ENCODE measurements at places on chromosomes 6 and 20.

- DNase-seq: no peak
These were observed 132.7 kb upstream of the JAG1 start for GRCh38 chr20:10806539-10806938.

DNA sequence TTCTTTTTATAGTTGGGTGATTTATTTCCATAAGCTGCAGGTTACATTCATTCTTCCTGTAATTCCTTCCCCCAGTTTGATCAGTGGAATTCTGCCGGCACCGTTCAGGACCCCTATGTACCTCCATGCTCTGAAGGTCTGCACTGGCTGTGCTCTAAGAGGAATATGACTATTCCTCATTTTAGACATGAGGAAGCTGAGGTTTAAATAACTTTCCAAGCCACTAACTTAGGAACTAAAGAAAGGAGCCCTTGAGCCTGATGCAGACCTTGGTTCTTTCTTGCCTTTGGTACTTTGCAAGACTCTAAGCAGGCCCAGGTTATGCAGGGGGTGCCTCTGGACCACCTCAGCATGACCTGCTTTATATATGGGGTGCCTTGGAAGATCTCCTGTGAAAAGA, 318.5 kb downstream of the QKI start:
- no peak for DNase-seq

- peak; percentile 24 for DNase-seq
These were observed 658 bp downstream of the CUL7 start for GRCh38 chr6:43052842-43053544.

DNA sequence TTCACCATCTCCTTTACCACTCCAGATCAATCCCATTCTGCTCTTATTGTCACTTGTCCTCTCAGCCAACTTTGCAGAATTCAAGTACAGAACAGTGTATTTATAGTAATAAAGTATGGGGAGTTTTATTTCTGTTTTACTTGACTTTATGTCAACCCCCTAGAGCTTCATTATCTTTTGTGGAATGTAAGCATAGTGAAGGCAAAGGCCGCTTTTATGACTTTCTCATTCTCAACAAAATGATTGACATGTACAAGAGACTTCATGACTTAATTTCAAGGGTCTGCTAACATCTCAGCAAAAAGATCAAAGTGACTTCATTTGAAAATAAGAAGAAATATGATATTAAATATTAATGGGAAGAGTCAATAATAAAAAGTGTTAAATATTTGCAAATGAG, 28.7 kb upstream of the ARID1B start:
- DNase-seq: no peak

DNA sequence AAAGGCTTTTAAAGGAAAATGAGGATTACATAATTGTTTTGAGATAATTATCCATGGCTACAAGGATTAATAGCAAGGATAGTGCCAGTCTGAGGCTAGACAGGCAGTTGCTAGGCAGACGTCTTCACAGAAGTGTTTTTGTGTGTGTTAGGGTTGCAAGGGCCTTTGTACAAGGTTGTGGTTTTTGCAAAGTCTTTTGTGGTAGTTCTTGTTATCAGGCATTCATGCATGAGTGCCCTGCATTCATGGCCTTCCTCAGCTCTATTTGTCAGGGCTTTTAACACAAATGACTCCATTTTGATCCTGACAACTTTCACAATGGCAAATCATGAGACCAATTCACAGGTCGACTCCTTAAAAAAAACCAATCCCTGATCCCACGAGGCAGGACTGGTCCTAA, 68.1 kb upstream of the TXNDC5 start:
- peak; percentile 85 for DNase-seq

GRCh38 chr20:37291724-37292126, 2.3 kb downstream of the MANBAL start:
- DNase-seq: no peak

DNA sequence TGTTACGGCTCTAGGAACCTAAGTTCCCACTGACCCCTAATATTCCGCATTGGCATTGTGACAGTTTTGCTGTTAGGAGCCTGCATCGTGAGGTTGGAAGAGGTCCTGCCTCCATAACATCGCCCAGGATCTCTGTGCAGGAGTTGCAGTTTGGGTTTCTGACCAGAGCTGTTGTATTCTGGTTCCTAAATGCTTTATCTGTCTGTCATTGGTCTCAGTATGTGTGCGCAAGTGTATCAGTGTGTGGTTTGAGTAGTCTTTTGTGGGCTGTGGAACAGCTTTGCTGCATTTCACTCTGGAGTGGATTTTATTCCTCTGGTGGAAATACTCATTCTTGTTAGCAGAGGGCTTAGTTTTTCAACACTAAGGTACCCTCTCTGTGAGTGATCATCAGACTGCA, 95.6 kb downstream of the CDYL start:
- DNase-seq: no peak

- no peak for DNase-seq
These were observed 45.8 kb downstream of the TOP1 start for GRCh38 chr20:41074441-41074840.

GRCh38 chr20:62143957-62144825, 622 bp downstream of the SS18L1 start:
- peak; percentile 63 for DNase-seq

- DNase-seq: no peak
These were observed 10.3 kb upstream of the TCP11 start for GRCh38 chr6:35151466-35151865.

DNA sequence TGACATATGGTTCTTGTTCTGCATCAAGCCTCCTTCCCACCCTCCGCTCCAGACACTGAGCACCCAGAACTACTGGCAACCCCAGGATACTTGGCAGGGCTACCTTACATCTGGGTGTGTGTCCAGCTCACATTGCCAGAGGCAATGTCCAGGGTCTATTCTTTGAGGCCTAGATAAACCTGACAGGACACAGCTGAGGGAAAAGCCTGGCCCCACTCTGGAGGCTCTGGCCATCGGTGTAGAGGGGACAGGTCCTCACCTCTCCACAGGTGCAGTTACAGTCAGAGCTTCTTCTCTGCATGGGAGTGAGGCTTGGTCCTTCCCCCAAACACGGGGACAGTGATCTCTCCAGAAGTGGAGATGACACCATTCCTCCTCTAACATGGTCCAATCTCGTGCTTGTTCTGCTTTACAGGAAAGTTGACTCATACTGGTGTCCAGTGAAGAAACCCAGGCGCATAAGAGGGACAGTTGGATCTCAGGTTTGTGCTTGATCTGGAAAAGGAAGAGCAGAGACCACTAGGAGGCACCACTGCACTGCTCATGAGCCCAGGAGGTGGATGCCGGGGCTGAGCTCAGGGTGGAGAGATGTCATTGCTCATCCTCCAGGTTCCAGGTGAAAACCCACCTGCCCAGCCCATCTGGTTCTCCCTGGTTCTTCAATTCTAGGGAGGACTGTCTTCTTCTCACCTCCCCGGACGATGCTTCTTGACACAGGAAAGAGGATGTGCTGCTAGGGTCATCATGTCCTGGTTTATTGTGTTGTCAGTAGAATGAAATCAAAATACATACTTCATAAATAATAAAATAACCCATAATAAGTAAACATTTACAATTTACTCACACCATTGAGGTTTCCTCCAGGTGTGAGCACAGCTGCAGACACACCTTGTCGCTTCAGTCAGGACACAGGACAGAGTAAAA, 14.7 kb downstream of the HLA-F start:
- DNase-seq: peak; percentile 77

GRCh38 chr6:64330694-64331307, 695.2 kb downstream of the PHF3 start:
- DNase-seq: peak; percentile 81

DNA sequence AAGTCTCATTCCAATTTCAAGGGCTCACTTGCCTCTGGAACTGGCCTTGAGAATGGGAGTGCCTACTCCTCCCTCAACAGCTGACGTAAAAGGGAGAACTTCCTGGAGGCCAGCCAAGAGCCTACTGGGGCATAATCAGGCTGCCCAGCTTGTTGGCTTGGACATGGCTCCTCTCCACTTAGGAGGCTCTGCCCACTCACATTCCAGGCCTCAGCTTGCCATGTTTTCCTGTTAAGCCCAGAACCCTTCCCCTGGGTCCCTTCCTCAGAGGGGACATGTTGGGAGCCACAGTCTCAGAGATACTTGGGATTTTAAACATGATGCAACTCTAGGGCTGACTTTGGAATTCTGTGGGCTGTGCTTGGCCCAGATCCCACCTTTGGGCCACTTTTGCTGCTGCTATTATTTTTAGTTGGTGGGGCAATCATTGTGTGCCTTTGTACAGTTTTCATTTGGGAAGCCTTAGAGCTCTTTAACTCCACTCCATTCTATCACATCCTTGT, 31.5 kb upstream of the ADTRP start:
- peak; percentile 92 for DNase-seq

- no peak for DNase-seq
These were observed 46.2 kb upstream of the RNF144B start for GRCh38 chr6:18340781-18341551.

GRCh38 chr6:154139892-154140291, 100.9 kb downstream of the OPRM1 start:
- DNase-seq: no peak

GRCh38 chr6:104531646-104532045, 328.1 kb downstream of the HACE1 start:
- DNase-seq: no peak

DNA sequence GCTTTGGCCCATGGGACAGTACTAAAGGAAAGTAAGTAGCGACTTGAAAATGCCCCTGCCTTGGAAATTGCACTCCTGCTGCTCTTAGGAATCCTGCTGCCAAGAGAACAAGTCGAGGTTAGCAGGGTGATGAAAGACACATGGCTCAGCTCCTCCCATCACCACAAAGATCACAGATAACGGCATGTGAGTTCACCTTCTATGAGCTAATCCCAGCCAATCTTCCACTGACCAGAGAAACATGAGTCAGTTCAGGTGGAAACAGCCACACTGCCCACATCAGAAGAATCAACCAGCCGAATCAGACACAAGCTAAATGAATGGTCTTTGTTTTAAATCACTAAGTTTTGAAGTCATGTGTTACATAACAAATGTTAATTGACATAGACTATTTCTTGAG, 106.3 kb downstream of the PRKN start:
- DNase-seq: peak; percentile 5

DNA sequence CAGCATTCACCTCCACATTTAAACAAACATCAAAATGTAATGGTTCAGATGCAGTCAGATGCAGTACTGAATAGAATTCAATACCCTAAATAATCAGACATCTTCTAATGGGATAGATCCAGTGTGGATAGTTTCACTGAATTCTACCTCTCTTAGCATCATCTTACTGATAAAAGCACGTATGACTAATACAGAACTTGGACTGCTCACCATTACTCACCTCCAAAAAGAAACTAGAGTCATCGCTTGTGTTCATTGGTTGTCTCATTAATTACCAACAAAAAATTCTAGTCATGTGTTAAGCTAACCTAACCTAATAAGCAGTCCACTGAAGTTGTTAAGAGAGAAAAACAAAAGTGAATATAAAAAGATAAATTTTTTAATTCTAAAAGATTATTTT, 165.9 kb upstream of the IRAK1BP1 start:
- peak; percentile 3 for DNase-seq

- no peak for DNase-seq
These were observed 238.2 kb upstream of the ZNF217 start for GRCh38 chr20:53831812-53832211.

GRCh38 chr20:40667503-40667902, 21.5 kb downstream of the MAFB start:
- DNase-seq: no peak

DNA sequence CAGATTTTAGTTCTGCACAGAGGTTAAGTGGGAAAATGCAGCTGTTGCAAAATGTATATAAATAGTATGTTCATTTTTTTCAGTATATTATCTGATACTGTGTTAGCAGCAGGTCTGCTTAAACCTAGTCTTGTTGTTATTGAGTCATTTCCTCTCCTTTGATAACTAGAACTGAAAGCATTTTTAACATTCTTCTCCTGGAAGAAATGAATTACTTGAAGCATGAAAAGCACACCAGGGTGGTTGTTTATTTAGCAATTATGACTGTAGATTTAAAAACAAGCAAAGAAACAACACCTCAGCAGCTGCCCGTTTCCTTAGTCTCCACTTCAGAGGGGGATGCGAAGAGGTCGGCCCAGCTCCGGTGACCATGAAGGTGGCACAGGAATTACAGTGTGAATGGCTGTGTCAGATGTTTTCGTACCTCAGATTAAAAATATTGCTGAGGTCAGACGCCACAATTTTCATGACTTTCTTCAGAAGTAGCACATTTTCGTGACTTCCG, 53.5 kb downstream of the GOPC start:
- peak; percentile 82 for DNase-seq

DNA sequence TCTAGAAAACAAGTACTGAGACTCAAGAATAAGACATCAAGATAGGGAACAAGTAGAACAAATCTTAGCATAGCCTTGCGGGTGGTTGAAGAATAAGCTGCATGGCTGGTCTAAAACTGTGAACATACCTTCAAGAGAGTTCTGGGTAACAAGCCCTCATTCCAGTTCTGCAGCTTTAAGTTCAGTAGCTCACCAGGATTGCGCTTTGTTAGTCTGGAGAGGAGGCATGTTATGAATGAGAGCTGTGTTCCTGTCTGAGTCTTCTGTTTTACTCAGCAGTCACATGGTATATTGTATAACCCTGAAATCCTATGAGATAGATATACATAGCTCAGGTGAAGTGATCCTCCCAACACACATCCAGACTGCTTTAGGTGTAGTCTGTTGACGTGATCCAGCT, 406.6 kb upstream of the IRAK1BP1 start:
- DNase-seq: no peak

- DNase-seq: no peak
These were observed 62.2 kb downstream of the SYNJ2 start for GRCh38 chr6:158043586-158044524.

DNA sequence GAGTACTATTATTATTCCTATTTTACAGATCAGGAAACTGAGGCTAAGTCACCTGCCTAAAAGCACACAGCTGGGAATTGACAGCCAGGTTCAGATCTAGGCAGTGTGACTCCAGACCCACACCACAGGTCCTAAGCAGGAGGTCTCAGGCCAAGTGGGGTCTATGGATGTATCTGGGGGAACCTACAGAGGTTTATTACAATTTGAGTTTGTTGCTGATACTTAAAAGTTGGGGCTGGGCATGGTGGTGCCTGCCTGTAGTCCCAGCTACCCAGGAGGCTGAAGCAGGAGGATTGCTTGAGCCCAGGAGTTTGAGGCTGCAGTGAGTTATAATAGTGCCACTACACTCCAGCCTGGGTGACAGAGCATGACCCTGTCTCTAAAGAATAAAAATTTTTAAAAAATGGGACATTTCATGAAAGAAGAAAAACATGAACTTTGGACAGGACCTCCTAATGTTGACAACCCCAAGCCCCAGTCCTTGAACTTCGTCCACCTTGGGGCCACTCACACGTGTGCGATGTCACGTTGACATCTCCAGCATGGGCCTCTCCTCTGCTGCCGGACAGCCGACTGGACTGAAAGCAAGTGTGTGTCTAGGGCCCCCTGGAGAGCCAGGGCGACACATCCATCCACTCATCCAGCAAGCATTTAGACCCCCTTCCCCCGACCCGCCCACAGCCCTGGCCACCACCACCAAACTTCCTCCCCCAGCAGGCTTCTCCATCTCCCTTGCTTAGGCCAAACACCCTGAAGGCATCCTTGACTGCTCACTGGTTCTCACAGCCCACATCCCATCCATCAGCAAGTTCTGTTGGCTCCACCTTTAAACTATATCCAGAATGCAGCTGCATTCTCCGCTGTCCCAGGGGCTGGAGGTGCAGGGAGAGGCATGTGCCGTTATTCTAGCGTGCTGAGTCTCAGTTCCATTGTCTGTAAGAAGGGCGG, 40.0 kb downstream of the NOL4L start:
- no peak for DNase-seq

All from amniotic epithelial cell (primary cell).